ENCODE measurements at places on chromosomes 2 and 18. TPM values are rescaled to one million over a fixed set of nuclear protein-coding genes. Genes with fewer than 3 reads are reported as not detected.

Gene ZNF804A
- 2.1 TPM for polyA plus RNA-seq

Gene SIX3
- not detected for polyA plus RNA-seq

DNA sequence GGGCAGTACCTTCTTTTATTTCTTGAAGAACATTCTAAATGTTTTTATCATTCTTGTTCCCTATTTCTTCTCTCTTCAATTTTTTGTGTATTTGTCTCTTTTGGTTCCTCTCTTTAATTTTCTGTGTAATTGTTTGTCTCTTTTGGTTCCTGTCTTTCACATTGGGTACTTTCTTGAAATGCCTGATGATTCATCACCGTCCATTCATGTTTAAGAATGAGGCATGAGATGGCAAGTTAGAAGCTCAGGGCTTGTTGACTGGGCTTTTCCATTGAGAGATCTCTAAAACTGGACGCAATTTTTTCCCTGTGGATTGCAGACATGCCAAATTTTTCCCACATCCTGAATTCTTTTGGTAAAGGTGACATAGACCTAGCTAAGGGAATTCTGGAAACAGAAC lies 33.7 kb upstream of the IL1R2 start:
- no peak for DNase-seq

DNA sequence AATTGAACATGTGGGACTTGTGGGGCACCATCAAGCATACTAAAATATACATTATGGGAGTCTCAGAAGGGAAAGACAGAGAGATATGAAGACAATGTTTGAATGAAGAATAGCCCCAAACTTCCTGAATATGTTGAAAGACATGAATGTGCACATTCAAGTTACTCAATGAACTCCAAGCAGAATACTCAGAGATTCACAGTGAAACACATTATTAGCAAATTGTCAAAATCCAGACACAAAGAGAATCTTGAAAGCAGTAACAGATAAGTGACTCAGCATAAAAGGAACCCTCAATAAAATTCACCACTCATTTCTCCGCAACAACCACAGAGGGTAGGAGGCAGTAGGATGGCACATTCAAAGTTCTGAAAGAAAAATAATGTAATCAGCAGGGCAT lies 8.8 kb downstream of the C2orf92 start:
- no peak for DNase-seq

GRCh38 chr2:83103613-83104012 lies 1355.5 kb downstream of the SUCLG1 start:
- DNase-seq = no peak

DNA sequence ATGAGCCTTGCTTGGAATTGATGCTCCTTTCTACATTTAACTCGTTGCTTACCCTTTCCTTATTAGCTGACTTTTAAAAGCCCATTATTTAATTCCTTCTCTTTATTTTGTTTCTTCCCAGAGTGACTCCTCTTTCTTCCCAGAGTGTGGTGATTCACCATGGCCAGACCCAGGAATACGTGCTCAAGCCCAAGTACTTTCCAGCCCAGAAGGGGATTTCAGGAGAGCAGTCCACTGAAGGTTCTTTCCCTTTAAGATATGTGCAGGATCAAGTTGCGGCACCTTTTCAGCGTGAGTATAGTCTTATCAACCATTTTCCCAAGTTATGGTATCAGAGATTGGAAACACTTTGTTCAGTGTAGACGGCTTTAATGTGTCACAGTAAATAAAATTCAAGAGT lies 163.7 kb downstream of the LTBP1 start:
- no peak for DNase-seq
